ENCODE measurements at places on chromosomes 4 and X.

DNA sequence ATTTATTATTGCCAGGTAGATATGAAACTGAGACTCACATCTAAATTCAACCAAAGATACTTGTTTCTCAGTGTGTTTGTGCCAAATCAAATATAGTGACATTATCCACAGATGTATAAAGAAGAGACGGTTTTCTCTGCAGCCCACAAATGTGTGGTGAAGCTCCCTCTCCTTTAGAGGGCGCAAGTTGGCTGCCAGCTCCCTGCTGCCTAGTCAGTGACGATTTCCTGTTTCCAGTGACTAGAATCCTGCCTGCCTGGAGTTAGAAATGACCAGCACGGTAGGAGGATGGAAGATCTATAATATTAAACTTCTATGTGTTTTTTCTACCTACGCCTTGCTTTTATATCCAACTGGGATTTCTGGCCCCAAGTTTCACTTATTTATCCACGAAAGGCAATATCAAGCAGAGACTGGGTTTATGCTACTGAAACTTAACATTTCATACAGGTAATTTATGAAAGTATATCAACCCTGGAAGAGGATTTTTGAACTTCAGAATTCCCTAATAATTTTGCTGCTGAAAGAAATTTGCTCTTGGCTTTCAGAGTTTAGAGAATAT, 1793.7 kb upstream of the TENM3 start:
- no peak for DNase-seq

GRCh38 chr4:87904639-87905160, 70.8 kb upstream of the SPP1 start:
- DNase-seq = no peak

DNA sequence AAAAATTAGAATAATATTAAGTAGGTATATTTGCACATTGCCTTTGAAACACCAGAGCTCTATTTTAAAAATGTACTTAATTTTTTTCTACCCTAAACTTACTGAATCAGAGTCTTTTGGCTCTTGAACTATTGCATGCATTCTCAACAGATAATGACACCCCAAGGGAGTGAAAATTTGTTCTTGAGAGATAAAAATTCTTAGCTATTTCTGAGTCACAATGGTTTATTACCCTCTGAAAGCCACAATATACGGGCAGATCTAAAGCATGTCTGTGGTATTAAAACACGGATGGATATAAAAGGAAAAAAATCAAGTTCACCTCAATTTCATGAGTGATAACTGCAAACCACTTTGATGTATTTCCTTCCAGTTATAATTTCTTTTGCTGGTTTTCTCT, 636.3 kb upstream of the FTHL17 start:
- DNase-seq = no peak

GRCh38 chrX:108494406-108495090, 54.9 kb downstream of the COL4A5 start:
- DNase-seq = no peak

DNA sequence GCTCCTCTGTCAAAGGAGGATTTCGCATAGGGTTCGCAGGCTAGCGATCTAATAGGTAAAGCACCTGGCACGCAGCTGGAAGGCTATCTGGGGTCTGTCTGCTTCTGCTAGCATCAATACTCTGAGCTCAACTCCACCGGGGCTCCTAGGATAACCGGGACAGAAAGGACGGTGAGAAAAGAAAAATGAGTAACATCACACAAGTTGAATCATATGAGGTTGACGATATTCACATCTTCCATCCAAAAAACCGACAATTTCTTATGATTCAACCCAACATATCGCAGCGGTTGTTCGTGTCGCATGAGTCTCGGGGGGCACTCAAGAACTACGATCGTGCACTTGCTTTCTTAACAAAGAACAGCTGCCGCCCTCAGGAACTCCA, 1.8 kb downstream of the PROM1 start:
- DNase-seq = no peak

- DNase-seq = no peak
Observed at GRCh38 chrX:47358387-47359065, 11.9 kb upstream of the ZNF157 start.

DNA sequence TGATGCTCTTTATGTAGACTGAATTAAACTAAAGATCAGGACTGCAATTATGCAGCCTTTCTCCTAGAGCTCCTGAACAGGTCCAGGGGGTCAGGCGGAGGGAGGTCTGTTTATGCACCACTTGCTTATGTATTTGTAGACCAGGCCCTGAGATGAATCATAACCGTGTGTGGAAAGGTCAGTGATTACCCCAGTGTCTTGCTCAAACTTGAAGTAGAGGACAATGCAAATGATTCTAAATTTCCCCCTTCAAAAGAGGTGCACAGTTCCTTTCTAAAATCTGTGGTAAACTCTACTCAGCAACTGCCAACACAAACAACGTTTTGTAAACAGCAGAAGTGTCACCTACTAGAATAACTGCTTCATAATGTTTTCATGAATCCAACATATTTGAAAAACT, 13.0 kb upstream of the TBC1D9 start:
- no peak for DNase-seq

DNA sequence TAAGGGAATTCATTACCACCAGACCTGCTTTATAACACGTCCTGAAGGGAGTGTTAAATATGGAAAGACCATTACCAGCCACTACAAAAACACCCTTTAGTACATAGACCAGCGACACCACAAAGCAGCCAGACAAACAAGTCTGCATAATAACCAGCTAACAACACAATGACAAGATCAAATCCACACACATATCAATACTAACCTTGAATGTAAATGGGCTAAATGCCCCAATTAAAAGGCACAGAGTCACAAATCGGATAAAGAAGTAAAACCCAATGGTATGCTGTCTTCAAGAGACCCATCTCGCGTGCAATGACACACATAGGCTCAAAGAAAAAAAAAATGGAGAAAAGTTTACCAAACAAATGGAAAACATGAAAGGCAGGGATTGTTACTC, 36.9 kb downstream of the FGF16 start:
- DNase-seq = no peak

DNA sequence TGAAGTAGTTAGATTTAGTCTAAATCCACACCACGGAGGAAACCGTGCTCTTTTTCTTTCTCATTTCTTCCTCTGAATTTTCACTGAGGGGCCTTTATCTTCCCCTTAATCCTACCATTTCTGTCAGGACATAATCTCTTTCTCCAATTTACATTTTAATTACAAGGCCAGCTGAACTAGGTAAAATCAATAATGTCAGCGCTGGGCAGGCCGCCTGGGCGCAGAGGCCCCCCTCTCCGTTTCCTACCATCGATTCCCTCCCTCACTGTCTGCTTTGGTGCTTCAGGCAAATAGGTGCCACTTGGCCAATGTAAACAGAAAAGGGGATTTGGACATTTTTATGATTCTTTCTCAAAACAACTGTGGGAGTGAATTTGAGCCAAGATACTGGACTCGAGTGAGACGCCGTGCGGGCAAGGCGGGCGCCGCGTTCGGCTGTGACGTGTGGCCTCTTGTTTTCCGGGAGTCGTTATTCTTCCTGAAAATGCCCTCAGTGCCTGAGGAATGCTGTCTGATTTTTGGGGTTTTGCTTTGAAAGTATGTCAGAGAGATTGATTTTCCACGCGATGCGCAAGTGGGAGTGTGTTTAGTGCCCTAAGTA, 22.6 kb downstream of the UVSSA start:
- no peak for DNase-seq

GRCh38 chr4:128517739-128518510, 230.3 kb upstream of the PGRMC2 start:
- DNase-seq = no peak

- DNase-seq = no peak
Observed at GRCh38 chrX:50768801-50769200, 45.2 kb downstream of the SHROOM4 start.

- no peak for DNase-seq
Observed at GRCh38 chrX:11580789-11581188, 84.9 kb downstream of the ARHGAP6 start.

- DNase-seq = no peak
Observed at GRCh38 chr4:140523370-140523856, 555 bp upstream of the ELMOD2 start.

GRCh38 chr4:17805580-17806155, 4.9 kb downstream of the DCAF16 start:
- DNase-seq = no peak

DNA sequence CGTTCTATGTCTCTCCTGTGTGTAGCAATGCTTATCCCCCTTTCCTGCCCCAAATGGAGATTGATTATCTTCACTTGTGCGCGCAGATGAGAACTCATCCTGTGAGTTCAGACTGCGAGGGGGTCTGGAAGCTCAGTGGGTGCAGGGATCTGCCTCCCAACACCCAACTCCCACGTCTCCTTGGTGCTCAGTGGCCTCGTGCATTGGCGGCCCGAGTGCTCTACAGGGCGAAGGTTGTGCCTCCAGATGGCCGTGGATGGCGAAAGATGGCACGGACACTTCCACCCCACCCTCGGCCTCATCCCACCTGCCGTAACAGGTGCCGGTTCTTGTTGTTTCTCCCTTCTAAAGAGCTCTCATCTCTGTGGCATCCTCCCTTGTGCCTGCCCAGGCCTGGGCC, 45.1 kb upstream of the SORCS2 start:
- DNase-seq = no peak

- no peak for DNase-seq
Observed at GRCh38 chr4:3321295-3321889, 28.6 kb downstream of the RGS12 start.

GRCh38 chr4:98662626-98663225, 4.3 kb upstream of the TSPAN5 start:
- DNase-seq = no peak

DNA sequence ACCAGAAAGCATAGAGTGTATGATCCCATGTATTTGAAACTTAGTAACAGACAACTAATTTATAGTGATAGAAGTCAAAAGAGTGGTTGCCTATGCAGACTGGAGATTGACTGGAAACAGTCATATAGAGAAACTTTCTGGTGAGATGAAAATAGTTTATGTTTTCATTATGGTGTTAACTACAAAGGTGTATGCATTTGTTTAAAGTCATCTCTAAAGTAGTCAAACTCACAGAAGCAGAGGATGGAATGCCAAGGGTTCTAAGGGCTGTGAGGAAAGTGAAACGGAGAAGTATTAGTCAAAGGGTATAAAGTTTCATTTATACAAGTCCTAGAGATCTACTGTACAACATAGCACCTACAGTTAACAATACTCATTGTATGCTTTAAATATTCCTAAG, 45.8 kb downstream of the ENOX2 start:
- no peak for DNase-seq

DNA sequence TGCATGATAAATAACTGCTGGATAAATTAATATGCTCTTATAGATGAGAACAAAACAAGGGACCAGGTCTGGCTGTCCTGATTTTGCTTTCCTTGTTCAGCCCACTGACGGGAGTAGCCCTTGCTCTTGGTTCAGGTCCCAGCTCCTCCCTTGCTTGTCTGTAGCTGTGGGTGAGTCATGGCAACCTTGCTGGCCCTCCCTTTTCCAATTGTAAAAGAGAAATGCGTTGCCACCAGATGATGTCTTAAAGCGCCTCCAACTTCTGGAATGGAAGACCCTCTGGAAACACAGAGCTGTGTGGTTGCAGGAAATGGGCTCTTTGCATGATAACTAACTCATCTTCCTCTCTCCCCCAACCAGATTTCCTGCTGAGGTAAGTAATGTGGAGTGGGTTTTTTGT, 171.4 kb downstream of the AASDH start:
- DNase-seq = no peak

DNA sequence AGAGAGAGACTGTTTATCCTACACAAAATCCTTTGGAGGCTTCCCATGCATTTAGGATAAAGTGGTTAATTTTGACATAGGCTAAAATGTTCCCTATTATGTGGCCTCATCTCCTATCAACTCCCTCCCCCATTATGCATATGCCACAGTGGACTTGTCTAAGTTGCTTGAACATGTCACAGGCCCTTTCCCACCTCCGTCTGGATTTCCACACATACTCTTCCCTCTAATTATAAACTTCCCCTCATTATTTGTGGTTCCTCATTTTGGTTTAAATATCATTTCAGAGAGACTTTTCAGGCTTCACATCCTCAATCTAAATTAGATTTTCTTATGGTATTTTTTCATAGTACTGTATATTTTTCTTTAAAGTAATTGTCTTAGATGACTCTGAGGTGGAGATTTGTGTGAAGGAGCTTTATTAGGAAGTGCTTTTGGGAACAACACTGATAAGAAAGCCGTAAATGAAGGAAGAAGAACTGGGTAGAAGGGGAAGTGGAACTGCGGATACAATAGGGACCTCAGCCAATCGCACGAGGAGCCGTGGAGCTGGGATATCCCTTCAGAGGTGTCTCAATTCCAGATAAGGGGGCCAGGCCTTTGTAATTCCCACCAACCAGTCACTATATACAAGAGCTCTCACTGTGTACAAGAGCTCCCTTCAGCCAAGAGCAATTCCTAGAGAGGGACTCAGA, 7.9 kb downstream of the C4orf17 start:
- no peak for DNase-seq

GRCh38 chr4:3239303-3239702, 9.7 kb upstream of the MSANTD1 start:
- DNase-seq = no peak

- DNase-seq = no peak
Observed at GRCh38 chr4:2862528-2862927, 18.9 kb downstream of the ADD1 start.

GRCh38 chrX:45774961-45775360, 574.3 kb upstream of the DIPK2B start:
- no peak for DNase-seq

- no peak for DNase-seq
Observed at GRCh38 chr4:17323554-17324385, 188.1 kb downstream of the QDPR start.
